ENCODE measurements at places on chromosomes 6 and 20.

GRCh38 chr20:11544029-11544678 is 373.5 kb upstream of the BTBD3 start:
- no peak for DNase-seq

DNA sequence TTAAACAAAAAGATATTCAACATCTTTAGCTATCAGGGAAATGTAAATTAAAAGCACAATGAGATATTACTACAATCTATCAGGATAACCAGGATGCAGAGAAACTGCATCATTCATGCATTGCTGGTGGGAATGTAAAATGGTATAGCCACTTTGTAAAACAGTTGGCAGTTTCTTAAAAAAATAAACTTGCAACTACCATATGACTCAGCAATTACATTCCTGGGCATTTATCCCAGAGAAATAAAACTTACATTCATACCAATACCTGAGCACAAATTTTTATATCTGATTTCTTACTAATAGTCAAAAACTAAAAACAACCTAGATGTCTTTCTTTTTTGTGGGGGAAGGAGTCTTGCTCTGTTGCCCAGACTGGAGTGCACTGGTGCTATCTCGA is 190.3 kb upstream of the TAB2 start:
- DNase-seq, result no peak

DNA sequence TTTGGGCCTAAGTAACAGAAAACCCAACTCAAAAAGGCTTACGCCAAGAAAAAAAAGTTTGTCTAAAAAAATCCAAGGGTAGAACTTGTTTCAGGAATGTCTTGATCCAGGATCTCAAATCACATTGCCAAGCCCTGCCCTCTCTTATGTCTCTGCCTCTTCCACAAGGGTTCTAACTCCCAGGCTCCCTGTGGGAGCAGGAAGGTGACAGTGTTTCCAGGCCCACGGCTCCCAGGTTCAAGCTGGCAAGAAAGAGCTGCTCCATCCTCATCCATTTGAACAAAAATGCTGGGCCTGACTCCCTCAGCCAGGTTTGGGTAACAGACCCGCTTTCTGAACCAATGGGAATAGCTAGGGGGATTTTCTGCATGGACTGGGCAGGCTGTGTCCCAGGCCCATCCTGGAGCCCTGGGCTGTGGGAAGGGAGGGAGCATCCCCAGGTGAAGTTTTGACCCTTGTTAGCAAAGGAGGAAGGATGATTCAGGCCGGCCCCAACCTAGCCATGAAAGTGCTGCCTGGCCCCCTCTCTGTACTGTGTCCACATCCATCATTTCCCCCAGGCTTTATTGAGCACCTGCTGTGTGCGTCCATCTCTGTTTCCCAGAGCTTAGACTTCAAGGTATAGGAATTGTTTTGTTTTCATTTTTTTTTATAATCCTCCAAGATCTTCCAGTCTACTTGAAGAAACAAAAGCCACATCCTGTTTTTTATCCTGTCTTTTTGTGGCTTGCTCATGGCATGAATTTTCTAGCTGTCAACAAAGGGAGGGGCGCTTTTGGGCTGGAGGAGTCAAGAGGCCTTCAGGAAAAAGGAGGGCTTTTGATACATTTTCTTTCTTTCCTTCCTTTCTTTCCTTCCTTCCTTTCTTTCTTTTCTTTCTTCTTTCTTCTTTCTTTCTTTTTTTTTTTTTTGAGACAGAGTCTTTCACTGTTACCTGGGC is 159.8 kb downstream of the TFAP2C start:
- DNase-seq, result no peak

GRCh38 chr20:60068509-60068908 is 110.3 kb downstream of the CDH26 start:
- DNase-seq, result no peak

GRCh38 chr20:50376888-50377459 is 133.2 kb upstream of the PTPN1 start:
- no peak for DNase-seq

DNA sequence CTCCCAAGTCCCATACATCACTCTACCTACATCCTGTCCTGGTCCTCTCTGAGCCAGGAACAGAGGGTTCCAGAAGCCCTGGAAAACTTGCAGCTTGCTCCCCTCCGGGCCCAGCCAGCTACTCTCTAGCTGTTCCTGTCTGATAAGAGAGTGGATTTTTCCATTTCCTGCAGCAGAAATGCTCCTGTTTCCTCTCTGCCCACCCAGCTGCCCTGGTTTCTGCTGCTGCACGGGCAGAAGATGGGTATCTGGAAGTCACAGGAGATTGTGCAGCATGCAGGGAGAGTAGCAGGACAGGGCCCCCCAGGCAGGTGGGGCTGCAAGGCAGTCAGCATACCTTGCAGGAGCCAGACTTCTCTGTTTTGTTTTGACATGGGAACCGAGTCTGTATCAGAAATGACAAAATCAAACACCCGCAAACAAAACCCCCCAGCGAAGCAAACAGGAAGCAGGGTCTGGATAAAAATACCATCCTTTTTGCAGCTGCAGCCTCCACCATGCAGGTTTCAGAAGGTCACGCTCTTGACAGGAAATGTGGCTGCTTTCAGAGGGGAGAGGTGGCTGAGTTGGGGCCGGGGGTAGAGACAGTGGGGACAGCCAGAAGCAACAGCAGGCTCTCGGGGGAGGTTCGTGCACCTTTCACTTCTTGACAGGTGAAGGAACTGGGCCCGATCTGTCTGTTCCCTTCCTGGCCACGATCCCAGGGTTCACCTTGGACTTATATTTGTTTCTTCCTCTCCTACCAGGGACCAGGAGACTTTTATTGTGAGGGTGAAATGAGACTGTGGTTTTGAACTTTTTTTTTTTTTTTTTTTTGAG is 50.8 kb upstream of the FAM83D start:
- DNase-seq, result no peak

- no peak for DNase-seq
Observed at GRCh38 chr6:150349546-150349945, 19.3 kb upstream of the IYD start.

GRCh38 chr6:161348628-161348994 is 74.8 kb upstream of the AGPAT4 start:
- DNase-seq, result no peak

- no peak for DNase-seq
Observed at GRCh38 chr20:37190354-37191112, 11.2 kb upstream of the MROH8 start.

All from mesenteric fat pad (tissue), 1 donor.